Fibroblast of mammary gland (primary cell): ENCODE measurements at places on chromosomes 12 and 14.

DNA sequence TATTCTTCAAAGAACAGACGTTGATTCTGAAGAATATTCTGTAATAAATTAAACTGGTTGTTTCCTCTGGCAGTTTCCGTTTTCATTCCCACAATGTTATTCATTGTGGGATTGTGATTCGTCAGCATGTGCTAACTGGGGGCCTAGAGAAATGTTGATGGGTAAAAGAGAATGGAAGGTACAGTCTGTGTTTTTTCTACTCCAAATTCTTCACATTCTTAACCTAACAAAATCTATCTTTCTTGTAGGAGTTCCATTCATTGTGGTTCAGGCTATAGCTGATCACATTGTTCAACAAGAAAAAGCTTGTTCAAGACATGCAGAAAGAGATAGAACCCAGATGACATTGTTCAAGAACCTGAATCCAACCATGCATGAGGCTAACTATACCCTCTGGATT lies 5.9 kb downstream of the CD163 start:
- peak; percentile 56 for DNase-seq

- DNase-seq: no peak
Measured at GRCh38 chr12:107649661-107650061, 35.9 kb upstream of the PWP1 start.

DNA sequence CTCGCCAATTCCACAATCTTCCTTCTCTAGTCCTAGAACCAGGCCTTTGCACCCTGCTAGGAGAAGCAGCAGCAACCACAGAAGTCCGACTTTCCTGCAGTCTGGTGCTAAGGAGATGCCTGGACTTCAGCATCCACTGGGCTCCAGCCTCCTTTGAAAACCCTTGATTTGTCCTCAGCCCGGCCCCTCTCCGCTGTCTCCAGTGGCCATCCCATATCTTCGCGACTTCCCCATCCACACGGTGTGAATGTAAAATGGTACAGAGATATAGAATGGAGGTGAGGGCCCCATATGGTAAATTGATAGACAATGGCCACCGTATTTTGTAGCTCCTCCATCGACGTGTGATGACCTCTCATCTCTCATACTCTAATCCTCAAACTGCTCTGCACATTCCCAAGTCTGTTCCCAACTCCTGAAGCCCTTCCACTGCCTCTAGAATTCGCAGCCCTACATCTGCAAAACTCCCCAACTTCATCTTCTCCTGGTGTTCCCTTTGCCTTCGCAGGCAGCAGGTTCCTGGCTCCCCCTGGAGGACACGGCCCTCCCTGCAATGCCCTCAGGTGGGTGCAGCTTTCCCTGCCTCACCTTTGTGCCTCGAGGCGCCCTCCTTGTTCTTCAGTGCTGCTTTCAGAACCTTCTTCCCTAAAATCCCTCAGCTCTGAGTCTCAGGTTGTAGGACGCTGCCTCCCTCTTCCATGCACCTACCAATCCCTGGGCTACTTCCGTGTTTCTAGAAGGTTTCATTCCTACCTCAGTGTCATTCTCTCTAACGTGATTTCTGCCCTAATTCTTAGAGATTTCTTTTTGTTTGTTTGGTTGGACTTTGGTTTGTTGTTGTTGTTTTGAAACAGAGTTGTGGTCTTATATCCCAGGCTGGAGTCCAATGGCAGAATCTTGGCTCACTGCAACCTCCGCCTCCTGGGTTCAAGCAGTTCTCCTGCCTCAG lies 36.7 kb downstream of the TMBIM6 start:
- peak; percentile 19 for DNase-seq

GRCh38 chr12:41188058-41188840 lies at the start of gene PDZRN4:
Gene PDZRN4 (plus strand): TSS chr12:41188320.
- no peak for DNase-seq

- DNase-seq: peak; percentile 68
Measured at GRCh38 chr14:78022059-78022458, 148.1 kb upstream of the NRXN3 start.

GRCh38 chr12:9756706-9757105 lies 4.0 kb downstream of the CD69 start:
- no peak for DNase-seq

DNA sequence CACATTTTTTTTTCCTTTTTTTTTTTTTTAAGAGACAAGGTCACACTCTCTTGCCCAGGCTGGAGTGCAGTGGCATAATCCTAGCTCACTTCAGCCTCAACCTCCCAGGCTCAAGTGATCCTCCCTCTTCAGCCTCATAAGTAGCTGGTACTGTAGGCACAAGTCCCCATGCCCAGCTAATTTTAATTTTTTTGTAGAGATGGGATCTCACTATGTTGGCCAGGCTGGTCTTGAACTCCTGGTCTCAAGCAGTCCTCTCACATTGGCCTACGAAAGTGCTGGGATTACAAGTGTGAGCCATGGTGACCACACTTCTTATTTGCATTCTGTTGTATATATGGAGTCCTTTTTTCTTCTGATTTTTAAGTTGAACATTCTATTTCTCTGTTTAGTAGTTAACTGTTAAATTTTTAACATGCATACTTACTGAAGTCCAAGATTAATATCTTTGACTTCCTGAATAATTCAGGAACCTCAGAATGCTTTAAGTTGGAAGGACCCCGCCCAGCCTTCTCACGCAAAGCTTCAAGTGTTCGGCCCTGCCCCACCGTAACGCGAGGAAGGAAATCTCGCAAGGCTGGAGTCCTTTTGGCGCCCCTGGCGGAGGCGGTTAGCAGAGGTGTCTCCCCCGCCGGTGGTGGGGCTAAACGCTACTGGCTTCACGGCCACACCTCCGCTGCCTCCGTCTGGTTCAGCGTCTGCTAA lies 21.6 kb downstream of the SPATS2 start:
- DNase-seq: no peak

- DNase-seq: peak; percentile 45
Measured at GRCh38 chr12:97760601-97761000, 298.0 kb downstream of the RMST start.

GRCh38 chr12:109589240-109589590 lies 15.6 kb downstream of the MVK start:
- no peak for DNase-seq

- DNase-seq: peak; percentile 38
Measured at GRCh38 chr12:92621833-92622232, 81.0 kb upstream of the PLEKHG7 start.

GRCh38 chr12:66753810-66754209 lies 74.9 kb upstream of the GRIP1 start:
- no peak for DNase-seq
